LoVo (cell line): ENCODE measurements at places on chromosomes 11 and 22.

- no peak for DNase-seq
Measured at GRCh38 chr11:120029321-120029720, 108.6 kb downstream of the TRIM29 start.

DNA sequence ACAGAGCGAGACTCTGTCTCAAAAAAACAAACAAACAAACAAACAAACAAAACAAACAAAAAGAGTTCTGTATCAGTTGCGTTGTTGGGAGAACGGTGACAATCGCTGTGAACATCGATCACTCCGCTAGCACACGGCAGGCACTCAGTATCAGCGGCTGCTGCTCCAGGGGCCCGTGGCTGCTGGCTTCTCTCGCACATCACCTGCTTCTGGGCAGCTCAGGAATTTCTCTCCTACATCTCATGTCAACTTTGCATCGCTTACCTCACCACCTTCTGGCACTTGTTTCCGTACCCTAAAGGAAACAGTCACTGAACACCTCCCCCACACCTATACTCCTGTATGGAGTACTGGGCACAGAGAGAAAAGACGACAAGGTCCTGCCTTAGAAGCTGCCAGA is 70.3 kb upstream of the WNT7B start:
- DNase-seq: no peak

GRCh38 chr11:102318469-102318868 is 1.2 kb downstream of the BIRC3 start:
- DNase-seq: no peak

DNA sequence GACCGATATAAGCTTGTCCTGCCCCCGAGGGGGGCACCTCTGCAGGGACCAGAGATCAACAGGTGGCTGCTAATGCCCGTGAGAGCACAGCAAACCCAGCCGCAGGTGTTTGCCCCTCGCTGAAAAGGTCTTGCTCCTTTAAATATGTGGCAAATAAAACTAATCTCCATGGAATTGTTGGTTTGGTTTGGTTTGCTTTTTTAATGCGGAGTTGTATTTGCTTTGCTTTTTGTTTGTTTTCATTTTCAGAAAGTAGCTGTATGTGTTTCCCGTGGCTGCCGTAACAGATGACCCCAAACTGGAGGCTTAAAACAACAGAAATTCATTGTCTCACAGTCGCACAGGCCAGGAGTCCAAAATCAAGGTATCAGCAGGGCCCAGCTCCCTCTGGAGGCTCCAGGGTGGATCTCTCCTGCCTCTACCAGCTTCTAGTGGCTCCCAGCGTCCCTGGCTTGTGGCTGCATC is 93.0 kb downstream of the CELSR1 start:
- DNase-seq: no peak

GRCh38 chr11:68411501-68411991 is 49.0 kb upstream of the PPP6R3 start:
- peak; percentile 4 for DNase-seq

- DNase-seq: no peak
Measured at GRCh38 chr11:103395612-103396011, 286.4 kb downstream of the DYNC2H1 start.

DNA sequence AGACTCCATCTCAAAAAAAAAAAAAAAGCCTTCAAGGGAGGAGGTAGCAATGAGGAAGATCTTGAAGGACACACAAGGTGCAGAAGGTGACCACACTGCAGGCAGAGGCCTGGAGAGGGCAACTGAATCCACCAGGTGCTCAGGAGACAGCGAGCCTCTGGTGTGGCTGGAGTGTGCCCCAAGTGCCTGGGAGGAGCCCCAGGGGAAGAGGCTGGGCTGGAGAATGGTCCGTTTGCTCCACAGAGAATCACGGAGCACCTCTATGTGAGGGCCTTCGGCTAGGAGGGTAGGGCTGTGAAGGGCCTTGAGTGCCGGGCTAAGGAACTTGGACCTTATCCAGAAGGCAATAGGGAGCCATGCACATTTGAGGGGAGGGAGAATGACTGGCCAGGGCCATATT is 50.3 kb downstream of the ARRB1 start:
- DNase-seq: no peak

- no peak for DNase-seq
Measured at GRCh38 chr11:131534611-131535010, 164.2 kb downstream of the NTM start.

GRCh38 chr11:327581-327923 is 6.9 kb upstream of the IFITM3 start:
- no peak for DNase-seq

DNA sequence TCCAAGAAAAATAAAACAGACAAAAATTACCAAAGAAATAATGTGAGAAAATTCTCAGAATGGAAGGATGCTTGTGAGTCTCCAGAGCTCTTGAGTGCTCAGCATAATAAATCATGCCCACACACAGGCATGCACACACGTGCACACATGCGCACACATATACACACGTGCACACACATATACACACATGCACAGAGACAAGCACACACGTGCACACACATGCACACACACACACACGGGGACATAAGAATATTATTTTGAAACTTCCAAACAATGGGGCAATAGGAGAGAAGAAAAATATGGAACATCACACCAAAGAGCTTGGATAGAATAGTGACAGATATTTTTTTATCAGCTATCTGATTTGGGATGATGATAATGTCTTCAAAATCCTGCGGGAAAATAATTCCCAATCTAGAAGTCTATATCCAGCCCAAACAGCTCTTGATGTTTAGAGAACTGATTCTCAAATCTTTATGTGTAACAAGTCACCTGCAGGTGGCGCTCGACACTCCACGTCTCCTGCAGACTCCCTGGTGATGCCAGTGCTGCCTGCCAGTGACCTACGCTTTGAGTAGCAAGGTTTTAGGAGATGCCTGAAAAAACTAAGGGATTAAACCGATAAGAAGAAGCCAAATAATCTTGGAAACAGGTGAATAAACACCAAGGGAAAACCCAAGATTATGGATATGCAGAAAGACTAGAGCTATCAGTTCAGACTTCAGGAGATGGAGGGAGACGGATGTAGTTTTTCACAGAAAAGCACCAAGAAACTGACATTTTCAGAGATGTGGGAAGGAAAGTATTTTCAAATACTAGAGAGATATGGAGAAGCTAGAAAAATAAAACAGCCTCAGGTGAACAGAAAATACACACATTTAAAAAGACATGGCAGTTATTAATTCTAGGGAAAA is 743.6 kb downstream of the ETS1 start:
- peak; percentile 36 for DNase-seq

DNA sequence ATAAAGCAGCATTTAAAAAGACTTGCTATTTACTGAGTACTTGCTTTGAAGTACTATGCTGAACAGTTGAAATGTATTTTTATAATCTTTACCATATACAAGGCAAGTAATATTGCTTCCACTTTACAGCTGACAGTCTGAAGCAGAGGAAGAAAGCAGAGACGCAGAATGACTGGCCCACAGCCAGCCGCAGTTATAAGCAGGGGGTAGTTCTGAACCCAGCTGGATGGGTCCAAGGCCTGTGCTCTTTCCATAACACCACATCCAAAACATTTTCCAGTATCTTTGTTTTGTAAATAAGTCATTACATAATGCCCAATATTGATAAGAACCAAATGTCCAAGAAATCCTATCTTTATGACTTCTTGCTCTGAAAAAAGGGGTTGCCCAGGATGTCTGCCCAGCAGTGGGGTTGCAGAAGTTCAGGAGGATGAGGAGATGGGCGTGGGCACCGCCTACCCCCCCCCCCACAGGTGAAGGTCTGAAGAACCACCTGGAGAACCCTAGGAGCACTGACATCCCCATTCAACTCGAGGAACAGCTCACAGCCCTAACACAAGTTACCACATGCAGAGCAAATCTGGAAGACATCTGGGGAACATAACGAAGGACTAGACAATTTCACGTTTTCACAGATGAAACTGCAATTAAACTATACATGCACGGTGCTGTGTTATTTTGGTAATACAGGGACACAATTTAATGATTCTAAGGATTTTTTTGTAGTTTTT is 24.2 kb upstream of the YPEL1 start:
- DNase-seq: no peak
